Adrenal gland (tissue), 19 donors: ENCODE measurements at places on chromosomes 7 and 10. TPM values are rescaled to one million over a fixed set of nuclear protein-coding genes. Genes with fewer than 3 reads are reported as not detected.

DNA sequence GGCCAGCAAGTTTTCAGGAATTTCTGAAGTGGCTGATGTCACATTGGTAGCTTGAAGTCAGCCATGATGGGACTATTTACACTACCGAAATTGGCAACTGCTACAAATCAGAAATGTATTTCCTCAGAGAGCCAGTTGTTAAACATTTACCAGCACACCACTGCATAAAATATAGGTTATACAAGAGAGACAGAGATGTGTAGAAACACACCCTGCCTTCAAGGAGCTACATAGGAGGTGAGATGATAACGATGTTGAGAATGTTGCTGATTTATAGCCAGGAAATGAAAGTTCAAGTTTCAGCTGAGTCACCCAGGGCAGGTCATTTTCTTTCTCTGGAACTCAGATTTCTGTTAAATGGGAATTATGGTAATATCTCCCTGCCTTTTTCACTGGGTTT is 46.0 kb upstream of the TCF7L2 start:
- H3K4me3 ChIP-seq, result no peak overlapping the region
- H3K27ac ChIP-seq, result no peak overlapping the region
- H3K4me1 ChIP-seq, result no peaks in the 10 kb centered on the region
- no peak for DNase-seq
- no peaks in the 10 kb centered on the region for H3K27me3 ChIP-seq

The GIMAP6 gene
- total RNA-seq, result 50.6 TPM

GRCh38 chr10:48651839-48652238 is 32.8 kb upstream of the WDFY4 start:
- H3K36me3 ChIP-seq, result no peaks in the 10 kb centered on the region
- H3K27me3 ChIP-seq, result no peaks in the 10 kb centered on the region
- peaks cover 15% of the 10 kb centered on the region for H3K4me1 ChIP-seq
- no peak overlapping the region for H3K4me3 ChIP-seq
- H3K27ac ChIP-seq, result no peak overlapping the region

The SOSTDC1 gene
- total RNA-seq, result 1.2 TPM
